ENCODE measurements at places on chromosomes 4 and X.

GRCh38 chrX:9196961-9197640 is 163.2 kb upstream of the FAM9B start:
- DNase-seq = no peak

GRCh38 chrX:13123857-13124345 is 79.5 kb upstream of the FAM9C start:
- no peak for DNase-seq

DNA sequence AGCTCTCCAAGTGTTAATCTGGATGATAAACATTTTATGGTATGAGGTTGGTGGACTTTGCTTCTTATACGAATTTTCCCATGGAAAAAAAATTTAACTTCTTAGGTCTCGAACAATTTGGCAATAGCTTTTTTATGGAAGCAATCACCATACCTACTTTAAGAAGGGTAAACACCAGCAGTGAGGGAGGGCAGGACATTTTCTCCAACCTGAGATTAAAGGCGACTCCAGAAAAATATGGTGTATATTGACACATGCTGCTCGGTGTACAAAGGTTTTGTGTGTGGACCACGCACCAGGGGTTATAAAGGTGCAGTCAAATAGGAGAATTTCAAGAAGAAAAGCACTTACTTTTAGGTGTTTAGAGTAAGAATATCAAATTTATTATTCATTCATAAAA is 34.2 kb upstream of the SULT1E1 start:
- no peak for DNase-seq

DNA sequence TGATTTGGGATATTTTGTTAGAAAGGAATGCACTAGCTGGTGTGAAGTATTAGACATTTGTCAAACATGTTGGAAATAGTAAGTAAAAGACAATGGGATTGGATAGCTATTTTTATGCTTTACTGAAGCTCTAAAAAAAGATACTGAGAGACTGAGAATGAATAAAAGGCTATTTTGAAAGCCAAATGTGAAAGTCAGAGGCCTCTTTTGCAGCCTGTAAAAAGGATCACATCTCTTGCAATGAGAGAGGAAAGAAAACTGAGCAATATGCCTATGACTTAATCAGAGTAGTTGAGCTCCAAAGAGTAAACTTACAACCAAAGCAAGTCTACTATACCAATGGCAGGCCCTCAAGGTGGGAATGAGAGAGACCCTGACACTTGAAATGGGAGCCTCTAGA is 212.6 kb upstream of the LCORL start:
- DNase-seq = no peak

DNA sequence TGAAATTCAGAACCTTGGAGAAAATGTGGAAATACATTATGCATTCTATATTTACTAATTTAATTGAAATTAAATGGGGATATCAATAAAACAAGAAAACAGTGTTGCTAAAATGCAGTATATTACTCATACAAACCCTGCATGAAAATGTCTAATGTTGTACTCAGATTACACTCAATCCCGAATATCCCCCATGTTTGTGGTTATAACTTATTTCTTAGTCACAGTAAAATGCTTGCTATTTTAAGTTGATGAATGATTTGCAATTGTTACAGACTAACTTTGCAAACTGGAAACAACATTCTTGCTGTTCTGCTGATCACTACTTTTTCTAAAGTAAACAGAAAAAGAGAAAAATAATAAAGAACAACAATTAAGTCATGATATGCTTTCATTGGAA is 33.1 kb upstream of the ANXA10 start:
- peak; percentile 80 for DNase-seq

DNA sequence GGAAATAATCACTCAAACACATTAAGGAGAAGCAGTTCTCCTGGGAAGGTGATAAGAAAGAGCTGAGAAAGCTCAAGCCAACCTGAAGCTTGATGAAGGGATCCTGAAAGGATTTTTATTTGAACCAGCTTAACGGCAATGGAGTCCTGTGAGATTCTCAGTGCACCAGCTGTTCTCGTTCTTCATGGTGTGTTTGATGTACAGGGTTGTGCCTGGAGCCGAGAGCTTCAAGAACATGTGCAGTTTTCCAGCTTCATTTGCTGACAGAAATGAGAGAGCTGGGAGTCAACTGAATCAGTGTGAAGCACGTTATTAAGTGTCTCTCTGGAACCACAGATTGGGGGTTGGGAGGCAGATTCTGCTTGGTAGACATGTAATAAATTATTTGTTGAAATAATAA is 115.7 kb downstream of the ANKRD50 start:
- no peak for DNase-seq

- peak; percentile 38 for DNase-seq
Measured at GRCh38 chrX:9171841-9172463, 138.0 kb upstream of the FAM9B start.

GRCh38 chr4:147461161-147461560 is 19.7 kb upstream of the EDNRA start:
- DNase-seq = peak; percentile 42

- peak; percentile 42 for DNase-seq
Measured at GRCh38 chr4:82201805-82202641, 171.8 kb downstream of the HNRNPD start.

DNA sequence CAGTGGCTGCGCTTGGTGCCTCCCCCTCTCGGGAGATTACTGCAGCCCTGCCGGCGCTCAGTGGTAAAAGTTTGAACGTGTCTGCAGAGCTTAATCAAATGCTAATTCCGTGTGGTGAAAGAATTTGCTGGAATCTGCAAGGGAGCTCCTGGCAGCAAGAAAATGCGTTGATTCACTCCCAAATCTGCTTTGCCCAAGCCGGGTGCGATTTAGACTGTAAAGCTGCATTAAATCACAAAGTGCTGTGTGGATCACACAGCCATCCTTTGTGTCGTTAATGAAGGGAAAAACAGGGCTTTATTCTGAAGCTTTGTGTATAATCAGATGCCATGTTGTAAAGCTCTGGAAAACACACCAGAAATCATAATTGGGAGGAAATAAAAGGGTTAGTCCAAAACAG is 444.1 kb downstream of the BCOR start:
- peak; percentile 7 for DNase-seq

- no peak for DNase-seq
Measured at GRCh38 chr4:129748991-129749390, 653.0 kb downstream of the C4orf33 start.

- DNase-seq = peak; percentile 72
Measured at GRCh38 chr4:86855572-86855971, 6.4 kb upstream of the SLC10A6 start.

DNA sequence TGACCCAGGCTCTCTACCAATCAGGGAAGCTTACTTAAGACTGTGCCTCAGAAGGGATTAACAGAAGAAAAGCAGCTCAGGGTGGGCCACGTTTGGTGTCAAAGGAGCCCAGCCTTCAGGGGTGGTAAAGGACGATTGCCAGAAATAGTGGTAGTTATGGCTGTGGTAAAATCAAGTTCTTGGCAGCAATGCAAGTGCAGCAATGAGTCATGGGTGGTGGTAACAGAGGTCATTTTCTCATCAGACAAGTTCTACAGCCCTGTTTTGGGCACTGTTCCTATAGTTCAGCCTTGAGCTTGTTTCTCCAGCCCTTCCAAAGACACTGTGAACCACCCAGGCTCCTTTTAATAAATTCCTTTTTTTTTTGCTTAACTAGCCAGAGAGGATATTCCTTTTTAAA is 120.3 kb downstream of the EFHC2 start:
- DNase-seq = peak; percentile 23

All from amniotic epithelial cell (primary cell).